ENCODE measurements at places on chromosomes 13 and 19.

GRCh38 chr19:15540435-15540834, 32.1 kb downstream of the CYP4F22 start:
- DNase-seq, result no peak

DNA sequence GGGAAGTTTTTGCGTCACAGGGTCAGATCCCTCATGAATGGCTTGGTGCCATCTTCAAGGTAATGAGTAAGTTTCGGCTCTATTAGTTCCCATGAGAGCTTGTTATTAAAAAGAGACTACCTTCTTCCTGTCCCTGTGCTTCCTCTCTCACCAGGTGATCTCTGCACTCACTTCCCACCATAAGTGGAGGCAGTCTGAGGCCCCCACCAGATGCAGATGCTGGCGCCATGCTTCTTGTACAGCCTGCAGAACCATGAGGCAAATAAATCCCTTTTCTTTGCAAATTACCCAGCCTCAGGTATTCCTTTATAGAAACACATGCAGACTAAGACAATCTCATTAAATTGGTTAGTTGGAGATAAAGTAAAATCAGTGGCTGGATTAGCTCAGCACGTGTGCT, 75.6 kb upstream of the RFC3 start:
- DNase-seq, result no peak

- peak; percentile 62 for DNase-seq
Observed at GRCh38 chr19:39563408-39563807, 23.4 kb upstream of the EID2 start.

GRCh38 chr19:21084343-21084742, 2.3 kb downstream of the ZNF714 start:
- DNase-seq, result peak; percentile 88

- DNase-seq, result no peak
Observed at GRCh38 chr19:15874821-15875474, 22.9 kb downstream of the CYP4F2 start.

DNA sequence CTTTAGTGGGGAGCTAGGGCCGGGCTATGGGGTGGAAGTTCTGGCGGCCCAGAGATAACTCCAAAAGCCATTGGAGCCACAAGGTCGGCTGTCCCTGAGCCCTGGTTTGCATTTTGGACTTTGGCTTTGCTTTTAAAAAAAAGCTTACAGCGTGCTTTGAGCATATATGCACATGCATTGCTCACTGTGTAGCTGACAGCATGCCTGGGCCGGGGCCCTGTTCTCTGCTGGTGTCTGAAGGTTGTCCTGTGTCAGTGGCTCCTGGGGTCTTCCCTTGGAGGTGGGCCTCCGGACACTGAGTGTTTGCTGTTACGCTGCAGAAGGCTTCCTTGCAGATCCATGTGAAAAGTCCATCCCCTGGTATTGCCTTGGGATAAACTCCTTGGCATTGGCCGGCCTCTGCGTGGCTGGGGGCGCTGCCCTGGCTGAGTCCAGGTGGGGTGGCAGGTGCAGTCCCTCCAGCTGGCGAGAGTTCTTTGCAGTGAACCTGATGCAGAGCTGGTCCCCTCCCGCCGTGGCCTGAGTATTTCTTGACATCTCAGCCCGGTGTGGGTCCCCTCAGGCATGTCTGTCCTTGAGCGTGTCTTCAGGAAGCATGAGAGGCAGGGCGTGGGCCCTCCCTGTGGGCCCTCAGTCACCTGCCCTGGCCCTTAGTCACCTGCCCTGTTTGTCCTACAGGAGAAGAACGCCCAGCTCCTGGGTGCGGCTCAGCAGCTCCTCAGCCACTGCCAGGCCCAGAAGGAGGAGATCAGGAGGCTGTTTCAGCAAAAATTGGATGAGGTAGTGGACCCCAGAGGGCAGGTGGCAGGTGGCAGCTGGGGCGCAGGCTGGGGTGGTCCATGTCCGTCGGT, 23.0 kb downstream of the PLEKHJ1 start:
- no peak for DNase-seq

DNA sequence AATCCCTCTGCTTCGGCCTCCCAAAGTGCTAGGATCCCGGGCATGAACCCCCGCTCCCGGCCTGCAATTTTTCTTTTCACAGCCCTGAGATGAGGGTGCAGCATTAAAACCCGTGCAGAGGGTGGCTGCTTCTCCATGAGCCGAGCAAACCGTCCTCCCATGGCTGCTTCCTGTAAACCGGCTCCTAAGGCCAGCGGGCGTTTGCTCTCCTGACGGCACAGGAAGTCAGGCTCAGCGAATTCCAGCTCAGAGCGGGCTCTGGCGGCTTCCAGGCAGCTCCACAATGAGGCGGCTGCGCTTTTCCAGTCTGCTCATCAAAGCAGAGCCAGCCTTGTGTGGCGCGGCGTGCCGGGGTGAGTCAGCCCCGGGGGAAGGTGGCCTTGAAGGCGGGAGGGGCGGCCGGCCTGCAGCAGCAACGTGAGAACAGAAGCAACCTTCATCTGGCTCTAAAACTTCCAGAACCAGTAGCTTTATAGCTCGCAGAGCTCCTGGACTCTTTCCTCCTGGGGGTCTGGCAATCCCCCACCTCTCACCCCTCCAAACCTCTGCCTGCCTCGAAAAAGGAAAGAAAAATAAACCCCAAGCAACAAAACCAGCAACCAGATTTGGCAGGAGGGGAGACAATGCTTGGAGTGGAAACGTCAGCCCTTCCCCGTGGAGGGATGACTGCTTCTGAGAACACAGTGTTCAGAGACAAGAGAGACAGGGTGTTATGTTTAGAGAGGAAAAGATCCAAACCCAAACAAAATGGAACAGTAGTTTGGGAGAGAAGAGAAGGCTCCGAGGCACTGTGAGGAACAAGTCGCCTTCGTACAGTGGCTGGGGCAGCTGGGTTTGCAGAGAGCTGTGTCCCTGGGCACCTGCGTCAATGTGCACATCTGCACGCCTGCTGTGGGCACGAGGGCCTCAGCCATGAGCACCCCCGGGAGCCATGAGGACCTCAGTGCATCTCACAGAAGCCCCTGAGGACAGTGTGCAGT, 67.8 kb downstream of the GADD45B start:
- DNase-seq, result peak; percentile 98

DNA sequence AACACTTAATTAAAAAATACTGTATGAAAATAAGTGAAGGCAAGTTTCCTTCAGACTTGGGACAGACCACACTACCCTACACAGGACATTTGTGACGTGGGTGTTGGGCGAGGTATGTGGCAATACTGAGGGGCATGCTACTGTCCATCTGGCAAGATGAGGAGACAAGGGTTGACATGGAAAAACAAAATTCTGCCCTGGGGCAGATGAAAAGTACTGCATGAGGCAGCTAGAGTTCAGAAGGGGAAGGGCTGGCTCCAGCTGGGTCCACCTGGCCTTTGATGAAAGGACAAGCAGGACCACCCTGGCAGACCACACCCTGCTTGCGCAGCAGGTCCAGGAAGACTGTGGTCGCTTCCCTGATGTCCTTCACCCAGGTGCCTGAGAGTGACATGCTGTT, 43.2 kb downstream of the LATS2 start:
- DNase-seq, result no peak

- no peak for DNase-seq
Observed at GRCh38 chr13:90872491-90873025, 474.9 kb upstream of the MIR17HG start.

DNA sequence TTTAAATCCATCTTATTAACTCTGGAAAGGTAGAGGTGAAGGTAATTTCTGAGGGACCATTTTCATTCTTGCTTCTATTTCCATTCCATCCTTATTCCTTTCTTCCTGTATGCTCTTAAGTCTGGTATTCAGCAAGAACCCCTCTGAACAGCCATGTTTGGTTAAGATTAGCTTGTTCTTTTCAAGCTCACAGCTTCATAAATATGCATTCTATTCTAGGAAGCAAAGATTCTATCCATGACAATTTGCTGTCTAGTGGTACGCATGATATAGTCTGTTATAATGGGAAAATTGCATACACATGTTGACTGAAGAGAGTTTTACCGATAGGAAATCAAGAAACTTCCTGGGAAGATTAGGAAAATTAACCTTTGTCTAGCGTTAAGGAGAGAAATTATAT, 218.7 kb downstream of the HS6ST3 start:
- DNase-seq, result no peak

DNA sequence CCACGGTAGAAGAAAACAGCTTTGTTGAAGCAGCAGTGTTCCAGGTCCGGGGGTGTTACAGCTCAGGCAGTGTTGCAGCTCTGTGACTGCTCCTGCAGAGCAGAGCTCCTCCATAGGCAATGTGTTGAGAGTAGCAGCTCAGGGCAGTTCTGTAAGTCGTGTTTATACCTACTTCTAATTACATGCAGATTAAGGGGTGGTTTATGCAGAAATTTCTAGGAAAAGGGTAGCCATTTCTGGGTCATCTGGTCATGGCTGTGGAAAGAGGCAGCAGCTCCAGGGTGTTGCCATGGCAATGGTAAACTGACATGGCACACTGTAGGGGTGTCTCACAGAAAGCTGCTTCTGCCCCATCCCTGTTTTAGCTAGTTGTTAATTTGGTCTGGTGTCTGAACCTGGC, 316.4 kb downstream of the GPC5 start:
- no peak for DNase-seq

- DNase-seq, result peak; percentile 12
Observed at GRCh38 chr13:27820524-27821482, 28.5 kb downstream of the GSX1 start.

GRCh38 chr13:76993021-76993420, 1.1 kb downstream of the CLN5 start:
- DNase-seq, result peak; percentile 58

DNA sequence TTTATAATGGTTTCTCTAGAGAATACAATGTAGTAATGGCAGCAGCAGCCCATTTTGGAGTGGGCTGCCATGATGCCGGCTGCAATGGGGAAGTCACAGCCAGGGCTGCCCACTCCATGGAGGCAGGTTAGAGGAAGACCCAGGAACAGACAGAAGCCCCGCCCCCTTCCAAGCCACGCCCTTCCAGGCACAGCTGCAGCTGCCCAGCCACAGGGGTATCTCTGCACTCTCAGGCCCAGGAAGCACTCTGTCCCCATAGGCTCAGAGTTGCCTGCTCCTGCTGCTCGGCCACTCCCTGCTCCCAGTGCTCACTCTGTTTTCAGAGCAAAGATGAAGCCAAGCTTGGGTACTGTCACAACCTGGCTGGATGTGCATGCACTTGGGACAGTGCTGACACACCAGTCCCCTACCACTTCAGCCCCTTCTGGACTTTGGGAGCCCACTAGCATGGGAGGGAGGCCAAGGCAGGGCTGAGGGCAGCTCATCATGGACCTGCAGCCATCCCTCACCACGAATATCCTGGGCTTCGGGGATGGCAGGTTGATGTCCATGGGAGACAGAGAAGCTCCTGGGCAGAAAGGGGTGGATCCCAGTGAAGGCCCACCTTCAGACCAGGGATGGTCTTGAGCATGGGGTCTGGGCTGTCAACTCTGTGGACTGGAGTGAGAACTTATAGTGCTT, 1224.2 kb downstream of the SLITRK5 start:
- no peak for DNase-seq

DNA sequence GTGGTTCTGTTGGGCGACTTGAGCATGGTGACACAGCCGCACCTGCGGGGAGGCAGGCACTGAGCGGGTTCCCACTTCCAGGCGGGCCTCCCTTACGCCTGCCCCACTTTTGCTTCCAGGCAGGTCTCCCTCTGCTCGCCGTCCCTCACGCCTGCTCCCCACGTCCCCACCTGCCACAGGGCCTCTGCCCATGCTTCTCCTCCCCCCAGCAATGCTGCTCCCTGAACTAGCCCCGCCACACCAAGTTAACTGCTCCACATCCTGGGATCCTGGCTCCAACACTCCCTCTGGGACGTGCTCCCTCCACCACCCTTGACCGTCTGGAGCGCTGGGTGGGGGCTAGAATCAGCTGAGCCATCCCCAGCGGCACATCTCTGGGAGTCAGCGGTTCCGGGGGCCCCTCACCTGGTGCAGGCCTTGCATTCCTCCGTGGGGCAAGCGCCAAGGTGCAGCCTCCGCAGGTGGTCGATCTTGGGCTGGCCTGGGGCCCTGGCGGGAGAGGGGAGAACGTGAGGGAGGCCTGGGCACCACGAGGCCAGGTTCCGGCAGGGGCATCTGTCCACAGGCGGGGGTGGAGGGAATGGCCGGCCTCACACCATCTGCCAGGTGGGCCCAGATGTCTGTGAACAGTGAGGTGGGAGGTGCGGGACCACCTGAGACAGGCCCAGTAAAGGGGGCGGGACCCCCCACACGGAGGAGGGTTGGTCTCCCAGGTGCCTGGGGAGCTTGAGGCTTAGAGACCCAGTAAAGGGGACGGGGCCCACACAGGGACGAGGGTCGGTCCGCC, 9.2 kb downstream of the CFD start:
- DNase-seq, result no peak

- DNase-seq, result peak; percentile 99
Observed at GRCh38 chr19:35745328-35746086, at the start of the genes PSENEN and U2AF1L4. PSENEN (plus strand) TSS chr19:35745651; CDS start chr19:35745931, 280 bp downstream. U2AF1L4 (minus strand) TSS chr19:35745418; CDS start chr19:35745391, 27 bp downstream.

- DNase-seq, result peak; percentile 41
Observed at GRCh38 chr19:6417713-6418561, 6.7 kb downstream of the KHSRP start.

DNA sequence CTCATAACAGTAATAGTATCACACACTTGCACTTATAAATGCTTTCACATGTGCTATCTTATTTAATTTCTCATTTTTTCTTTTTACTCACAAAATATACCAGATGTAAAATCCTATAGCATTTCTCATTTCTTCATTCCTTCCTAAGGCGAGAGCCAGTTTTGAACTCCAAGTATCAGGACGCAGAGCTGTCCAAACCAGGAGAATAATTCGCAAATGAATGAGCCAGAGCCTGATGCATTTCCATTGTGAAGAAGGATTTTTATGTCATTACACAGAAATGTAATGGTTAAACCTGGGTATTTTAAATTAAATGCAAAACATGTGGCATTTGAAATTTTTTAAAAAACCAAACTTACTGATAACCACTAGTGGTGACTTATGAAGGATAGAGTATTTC, 244.3 kb downstream of the RGCC start:
- no peak for DNase-seq

- no peak for DNase-seq
Observed at GRCh38 chr13:32445461-32445860, 17.5 kb upstream of the N4BP2L1 start.

GRCh38 chr13:100537951-100538462, 50.6 kb downstream of the GGACT start:
- no peak for DNase-seq

DNA sequence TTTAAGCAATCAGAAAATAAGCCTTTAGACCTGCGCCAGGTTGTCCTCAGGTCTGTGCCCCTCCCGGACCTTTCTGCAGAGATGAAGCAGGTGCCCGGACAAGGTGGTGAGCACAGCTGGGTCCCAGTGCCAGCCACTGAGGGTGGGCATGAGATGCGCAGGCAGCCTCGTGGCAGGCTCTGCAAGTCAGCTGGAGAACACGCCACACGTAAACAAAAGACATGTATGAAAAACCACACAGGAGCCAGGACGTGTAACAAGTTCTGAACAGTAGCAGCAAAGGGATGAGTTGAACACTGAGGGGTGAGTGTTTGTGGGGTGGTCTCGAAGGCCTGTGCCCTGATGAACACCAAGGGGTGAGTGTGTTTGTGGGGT, 68.8 kb upstream of the MCF2L start:
- DNase-seq, result no peak

GRCh38 chr13:101709952-101710351, 257.5 kb downstream of the ITGBL1 start:
- no peak for DNase-seq

- no peak for DNase-seq
Observed at GRCh38 chr13:98913741-98914140, 64.1 kb downstream of the DOCK9 start.
